ENCODE measurements at places on chromosomes 6 and 20.

DNA sequence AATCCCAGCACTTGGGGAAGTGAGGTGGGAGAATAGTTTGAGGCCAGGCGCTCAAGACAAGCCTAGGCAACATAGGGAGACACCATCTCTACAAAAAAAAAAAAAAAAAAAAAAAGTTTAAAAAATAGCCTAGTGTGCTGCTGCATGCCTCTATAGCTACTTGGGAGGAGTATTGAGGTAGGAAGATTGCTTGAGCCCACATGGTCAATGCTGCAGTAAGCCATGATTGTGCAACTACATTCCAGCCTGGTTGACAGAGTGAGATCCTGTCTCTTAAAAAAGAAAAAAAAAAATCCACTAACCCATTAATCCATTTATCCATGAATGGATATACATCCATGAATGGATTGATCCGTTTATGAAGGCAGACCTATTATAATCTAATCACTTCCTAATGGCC lies 1064.6 kb upstream of the EYS start:
- no peak for DNase-seq

DNA sequence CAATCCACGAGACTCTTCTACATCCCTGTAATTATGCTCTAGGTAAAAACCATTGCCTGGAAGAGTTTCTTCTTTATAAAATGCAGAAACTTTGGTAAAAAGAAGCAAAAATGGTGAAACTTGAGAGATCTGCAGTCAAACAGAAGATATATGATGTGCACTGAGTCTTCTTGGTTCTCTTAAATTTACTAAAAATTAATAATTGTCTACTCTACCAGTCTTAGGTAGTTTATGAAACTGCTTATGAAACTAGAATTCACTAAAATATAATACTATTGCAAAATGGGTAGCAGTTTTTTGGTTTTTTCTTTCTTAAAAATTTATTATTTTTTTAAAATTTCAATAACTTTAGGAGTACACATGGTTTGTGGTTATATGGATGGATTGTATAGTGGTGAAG lies 519.1 kb upstream of the SOX4 start:
- no peak for DNase-seq

GRCh38 chr6:12110523-12111362 lies 98.6 kb downstream of the HIVEP1 start:
- no peak for DNase-seq

DNA sequence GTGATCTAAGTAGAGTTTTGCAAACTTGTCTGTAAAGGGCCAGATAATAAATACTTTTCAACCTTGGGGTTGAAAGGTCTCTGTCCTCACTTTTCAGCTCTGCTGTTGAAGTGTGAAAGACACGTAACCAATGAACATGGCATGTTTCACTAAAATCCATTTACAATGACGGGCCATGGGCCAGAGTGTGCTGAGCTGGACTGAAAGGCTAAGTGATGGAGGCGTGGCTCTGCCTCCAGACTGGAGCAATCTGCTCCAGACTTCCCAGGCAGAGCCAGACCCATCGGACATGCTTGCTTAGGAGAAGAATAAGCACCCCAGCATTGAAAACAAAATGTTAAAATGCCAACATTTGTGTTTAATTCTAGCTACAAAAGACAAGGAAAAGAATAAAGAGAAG lies 41.4 kb downstream of the SCAND1 start:
- no peak for DNase-seq

DNA sequence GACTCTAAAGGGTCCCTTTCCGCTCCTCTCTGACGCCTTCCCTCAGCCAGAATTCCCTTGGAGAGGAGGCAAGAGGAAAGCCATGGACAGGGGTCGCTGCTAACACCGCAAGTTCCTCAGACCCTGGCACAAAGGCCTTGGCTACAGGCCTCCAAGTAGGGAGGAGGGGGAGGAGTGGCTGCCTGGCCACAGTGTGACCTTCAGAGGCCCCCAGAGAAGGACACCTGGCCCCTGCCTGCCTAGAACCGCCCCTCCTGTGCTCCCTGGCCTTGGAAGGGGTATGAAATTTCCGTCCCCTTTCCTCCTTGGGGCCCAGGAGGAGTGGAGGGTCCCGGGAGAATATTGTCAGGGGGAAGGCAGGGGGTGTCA lies 2.7 kb downstream of the VEGFA start:
- peak; percentile 10 for DNase-seq

- no peak for DNase-seq
Observed at GRCh38 chr6:53735896-53736295, 58.9 kb upstream of the LRRC1 start.

GRCh38 chr20:41830702-41831101 lies 212.5 kb upstream of the CHD6 start:
- no peak for DNase-seq

GRCh38 chr20:45935416-45936046 lies 1.0 kb downstream of the PCIF1 start:
- DNase-seq, result no peak

GRCh38 chr6:134447423-134447822 lies 129.5 kb upstream of the SGK1 start:
- DNase-seq, result no peak

DNA sequence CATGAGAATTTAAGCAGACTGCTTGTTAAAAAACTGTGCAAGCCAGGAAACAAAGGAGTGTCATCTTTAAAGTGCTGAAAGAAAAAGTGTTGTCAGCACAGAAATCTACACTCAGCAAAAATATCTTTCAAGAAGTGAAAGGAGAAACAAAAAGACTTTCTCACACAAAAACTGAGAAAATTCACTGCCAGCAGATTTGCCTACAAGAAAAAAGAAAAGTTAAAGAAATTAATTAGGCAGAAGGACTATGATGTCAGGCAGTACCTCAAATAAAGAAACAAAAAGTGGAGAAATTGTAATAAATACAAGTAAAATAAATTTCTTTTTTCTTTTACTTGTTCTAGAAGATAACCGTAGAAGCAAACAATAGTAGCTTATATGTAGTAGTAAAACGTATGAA lies 171.6 kb upstream of the CEP162 start:
- no peak for DNase-seq

DNA sequence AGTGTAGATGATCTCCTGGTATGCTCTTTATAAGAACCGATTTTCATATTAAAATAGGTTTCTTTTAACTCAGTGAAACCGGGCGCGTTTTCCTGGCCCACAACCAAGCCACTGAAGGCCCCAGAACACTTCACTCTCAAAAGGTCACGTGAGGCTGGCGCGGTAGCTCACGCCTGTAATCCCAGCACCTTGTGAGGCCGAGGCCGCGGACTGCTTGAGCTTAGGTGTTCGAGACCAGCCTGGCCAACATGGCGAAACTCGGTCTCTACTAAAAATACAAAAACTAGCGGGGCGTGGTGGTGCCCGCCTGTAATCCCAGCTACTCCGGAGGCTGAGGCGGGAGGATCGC lies 402 bp upstream of the TAF8 start:
- DNase-seq, result no peak

All from GM04504 (cell line).